ENCODE measurements at places on chromosomes 13 and 19.

- DNase-seq: no peak
These were observed 283.0 kb downstream of the SHISA2 start for GRCh38 chr13:25768838-25769237.

DNA sequence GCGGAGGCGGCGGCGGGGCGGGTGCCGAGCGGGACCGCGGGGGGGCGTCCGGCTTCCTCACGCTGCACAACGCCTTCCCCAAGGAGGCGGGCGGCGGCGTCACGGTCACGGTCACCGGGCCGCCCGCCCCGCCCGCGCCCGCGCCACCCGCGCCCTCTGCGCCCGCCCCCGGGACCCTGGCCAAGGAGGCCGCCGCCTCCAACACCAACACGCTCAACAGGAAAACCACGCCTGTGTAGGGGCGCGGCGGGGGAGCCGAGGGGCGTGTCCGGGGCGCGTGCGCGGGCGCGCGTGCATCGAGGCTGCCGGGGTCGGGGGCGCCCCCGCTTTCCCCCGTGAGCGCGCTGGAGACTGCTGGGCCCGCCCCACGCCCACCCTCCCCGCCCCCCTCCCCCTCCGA lies 8.8 kb upstream of the CACNG6 start:
- DNase-seq: peak; percentile 76

GRCh38 chr13:99688776-99689175 lies 187.5 kb downstream of the TM9SF2 start:
- DNase-seq: no peak

DNA sequence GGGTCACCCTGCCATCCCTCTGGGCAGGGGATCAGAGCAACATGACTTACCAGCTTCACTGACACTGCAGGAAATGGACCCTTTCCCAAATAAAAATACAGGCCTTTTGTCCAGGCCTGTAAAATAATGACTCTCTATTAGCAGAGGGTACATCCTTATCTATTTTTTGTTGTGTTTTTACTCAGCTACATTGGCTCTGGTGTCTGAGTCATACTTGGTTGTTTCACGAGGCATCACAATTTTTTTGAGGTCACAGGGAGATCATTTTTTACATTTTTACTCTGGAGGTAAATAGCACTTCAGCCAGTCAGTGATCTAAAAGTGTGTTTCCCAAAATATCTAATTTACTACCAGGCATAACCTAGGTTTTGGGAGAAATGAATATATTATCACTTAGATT lies 6.9 kb upstream of the HTR2A start:
- DNase-seq: no peak

Measured in Daoy (cell line).